ENCODE measurements at places on chromosomes 2 and 18.

DNA sequence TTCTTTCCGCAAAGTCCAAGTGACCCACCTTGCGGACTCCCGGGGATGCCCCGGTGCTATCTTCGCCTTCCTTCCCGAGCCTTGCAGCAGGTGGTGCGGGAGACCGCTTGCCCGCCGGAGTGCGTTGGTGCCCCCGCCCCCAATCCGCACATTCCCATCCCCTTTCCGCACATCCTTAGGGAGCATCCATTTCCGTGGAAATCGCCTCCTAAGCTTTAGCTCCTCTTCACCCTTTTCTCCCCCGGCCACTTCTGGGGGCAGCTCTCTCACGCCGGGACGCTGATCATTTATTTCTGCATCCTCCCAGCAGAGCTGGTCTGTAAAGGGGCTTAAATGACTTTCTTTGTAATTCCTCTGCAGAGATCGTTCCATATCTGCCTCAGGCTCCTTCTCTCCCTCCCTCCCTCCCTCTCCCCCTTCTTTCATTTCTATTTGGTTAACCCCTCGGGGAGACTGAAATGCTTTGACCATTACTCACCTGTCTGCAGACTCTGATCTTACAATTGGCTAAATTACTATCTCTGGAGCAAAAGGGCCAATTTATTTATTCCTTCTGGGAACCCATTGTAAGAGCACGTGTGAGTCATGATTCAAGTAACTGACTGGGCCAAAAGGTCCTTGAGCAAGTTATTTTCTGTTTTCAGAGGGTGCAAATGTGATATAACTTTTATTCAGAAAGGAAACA is 1.3 kb upstream of the LYPD1 start:
- DNase-seq: no peak

GRCh38 chr2:239811111-239811781 is 213.9 kb downstream of the NDUFA10 start:
- no peak for DNase-seq

GRCh38 chr18:63980896-63981460 is 11.1 kb downstream of the SERPINB8 start:
- no peak for DNase-seq

GRCh38 chr18:6269660-6270332 is 144.9 kb downstream of the L3MBTL4 start:
- DNase-seq: no peak

GRCh38 chr2:17182399-17182798 is 335.8 kb downstream of the RAD51AP2 start:
- DNase-seq: no peak

DNA sequence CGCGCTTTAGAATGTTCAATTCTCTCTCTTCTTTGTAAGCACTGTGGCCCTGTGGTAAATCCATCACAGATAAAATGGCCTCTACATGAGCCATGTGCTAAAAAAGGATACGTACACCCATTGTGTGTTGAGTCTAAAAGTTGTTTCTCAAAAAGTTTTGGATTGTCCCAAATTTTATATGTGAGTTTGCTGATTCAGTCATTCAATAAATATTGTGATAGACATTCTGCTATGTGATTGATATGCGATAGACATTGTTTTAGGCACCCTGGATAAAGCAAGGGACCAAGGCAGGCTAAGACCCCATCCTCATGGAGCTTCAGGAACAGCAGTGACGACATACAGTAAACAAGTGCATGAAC is 53.5 kb downstream of the E2F6 start:
- DNase-seq: no peak

GRCh38 chr2:99470957-99471356 is 18.9 kb downstream of the REV1 start:
- DNase-seq: no peak
